ENCODE measurements at places on chromosomes 11 and 22. TPM values are rescaled to one million over a fixed set of nuclear protein-coding genes. Genes with fewer than 3 reads are reported as not detected.

DNA sequence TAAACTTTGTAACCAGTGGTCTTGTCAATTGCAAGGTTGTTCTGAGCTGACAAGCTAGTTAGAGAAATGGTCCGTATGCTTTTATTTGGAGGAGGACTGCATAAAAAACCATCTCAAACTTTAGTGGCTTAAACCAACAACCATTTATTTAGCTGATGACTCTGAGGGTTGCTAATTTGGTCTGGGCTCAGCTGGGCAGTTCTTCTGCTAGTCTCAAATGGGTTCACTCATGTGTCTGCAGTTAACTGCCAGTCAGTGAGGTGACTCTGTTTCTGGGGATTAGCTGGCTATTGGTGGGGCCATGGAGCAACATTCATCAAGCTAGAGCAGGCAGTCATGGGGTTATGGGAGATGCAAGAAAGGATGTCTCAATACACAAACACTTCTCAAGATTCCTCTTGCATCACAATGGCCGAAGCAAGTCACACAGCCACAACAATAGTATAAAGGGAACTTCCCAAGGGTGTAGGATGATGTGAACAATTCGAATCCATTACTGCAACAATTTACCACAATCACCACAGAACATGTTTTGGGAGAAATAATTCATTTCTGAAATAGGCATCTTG lies 521.9 kb downstream of the INSC start:
- DNase-seq = no peak

DNA sequence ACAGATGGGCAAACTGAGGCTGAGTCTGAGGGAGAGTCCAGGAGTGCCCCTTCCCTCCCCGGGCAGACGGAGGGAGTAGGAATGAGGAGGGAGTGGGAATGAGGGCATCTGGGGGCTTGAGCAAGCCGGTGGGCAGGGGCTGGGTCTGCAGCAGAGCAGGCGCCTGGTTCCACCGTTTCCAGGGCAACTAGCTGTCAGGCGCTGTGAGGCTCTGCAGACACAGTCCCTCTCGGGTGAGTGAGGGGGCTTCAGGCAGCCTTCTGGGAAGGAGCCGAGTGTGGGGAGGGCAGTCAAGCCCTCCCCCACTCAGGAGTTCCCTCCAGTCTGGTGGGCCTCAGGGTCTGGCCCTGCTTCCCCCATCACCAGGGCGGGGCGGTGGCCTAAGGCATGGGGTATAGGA lies 19.0 kb downstream of the TMEM258 start:
- DNase-seq = peak; percentile 70

DNA sequence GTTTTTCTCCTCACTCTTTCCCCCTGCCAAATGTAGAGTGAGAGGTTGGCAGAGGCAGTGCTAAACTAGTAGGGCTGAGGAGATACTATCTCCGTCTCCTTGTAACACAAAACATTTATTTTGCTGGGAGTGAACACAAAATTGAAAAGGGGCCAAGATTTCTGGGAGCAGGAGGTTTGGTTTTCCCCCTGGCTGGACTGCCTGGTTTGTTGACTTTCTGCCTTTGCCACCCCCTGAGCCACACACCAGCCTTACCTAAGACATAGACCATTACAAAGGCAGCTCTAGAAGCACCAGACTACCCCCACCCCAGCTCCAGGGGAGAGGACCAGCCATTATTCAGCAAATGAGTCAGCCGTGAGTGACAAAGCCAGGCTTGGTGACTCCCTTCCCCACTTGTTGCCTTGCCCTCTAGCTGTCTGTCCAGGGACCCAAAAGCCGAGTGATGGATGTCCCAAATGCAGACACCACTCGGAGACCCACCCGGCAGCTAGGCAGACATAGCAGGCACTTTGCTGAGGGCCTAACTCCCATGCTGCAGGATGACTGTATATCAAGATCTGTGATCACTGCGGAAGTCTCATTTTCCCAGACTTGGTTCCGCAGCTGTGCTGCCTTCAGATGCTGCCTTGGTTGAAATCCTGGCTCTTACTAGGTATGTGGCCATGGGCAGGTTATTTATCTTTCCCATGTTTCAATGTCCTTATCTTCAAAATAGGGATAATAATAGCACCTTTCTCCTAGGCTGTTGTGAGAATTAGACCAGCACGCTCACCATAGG lies 17.7 kb upstream of the CDON start:
- no peak for DNase-seq

GRCh38 chr11:86414032-86414431 lies 39.3 kb downstream of the CCDC81 start:
- DNase-seq = no peak

DNA sequence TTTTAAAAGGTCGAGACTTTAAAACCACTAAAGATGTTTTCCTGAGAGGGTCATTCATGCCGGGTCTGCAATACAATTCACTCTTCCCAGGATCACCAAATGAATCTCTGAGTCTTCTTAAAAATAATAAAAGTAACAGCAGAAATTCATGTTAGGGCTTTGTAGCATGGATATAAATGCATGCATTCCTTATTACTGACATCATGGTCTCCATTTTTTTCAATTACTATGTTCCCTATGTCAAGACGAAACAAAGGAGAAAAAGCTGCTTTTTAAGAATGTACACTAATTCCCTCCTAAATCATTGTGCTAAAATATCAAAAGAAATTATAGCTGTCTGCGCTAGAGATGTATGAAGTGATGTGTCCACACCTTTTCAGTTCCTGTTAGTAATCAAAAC lies 789.9 kb upstream of the LRRC4C start:
- DNase-seq = no peak

GRCh38 chr11:13602844-13603243 lies 65.6 kb upstream of the FAR1 start:
- peak; percentile 13 for DNase-seq

GRCh38 chr11:7534042-7534378 lies 20.2 kb downstream of the PPFIBP2 start:
- DNase-seq = no peak

DNA sequence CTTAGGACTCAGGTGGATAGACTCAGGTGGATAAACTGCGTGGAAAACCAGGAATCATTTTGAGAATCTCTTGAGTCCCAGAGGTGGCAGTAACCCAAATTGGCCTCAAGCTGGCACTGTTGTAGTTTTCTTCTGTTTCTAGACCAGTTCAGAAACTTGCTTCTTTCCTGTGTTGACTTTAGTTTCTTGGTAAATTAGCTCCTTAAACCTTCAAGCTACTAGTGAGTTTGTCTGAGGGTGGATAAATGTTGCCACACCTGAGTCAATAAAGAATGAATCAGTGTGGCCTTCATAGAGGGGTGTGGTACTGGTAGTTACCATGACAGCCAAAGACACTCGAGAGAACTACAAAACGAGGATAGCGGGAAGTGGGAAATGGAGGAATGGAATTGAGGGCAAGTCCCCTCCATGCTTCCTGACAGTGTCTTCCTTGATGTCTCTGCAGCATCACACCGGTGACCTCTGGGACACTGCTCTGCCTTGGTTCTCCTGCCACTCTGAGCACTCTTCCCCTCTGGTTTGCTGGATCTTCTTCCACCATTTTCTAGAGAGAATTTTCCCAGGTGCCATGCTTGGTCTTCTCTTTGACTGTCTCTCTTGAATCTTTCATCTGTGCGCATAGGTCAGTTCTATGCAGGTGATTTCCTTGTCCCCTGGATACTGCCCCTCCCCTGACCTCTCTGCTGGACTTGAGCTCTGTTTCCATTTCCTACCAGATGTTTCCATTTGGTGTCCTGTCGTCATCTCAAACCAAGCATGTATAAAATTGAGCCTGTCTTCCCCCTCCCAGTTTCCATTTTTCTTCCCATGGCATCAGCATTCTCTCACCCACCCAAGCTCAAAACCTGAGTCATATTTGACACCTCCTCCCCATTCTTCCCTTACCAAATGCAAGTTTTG lies 7.2 kb downstream of the POLD4 start:
- DNase-seq = peak; percentile 57

DNA sequence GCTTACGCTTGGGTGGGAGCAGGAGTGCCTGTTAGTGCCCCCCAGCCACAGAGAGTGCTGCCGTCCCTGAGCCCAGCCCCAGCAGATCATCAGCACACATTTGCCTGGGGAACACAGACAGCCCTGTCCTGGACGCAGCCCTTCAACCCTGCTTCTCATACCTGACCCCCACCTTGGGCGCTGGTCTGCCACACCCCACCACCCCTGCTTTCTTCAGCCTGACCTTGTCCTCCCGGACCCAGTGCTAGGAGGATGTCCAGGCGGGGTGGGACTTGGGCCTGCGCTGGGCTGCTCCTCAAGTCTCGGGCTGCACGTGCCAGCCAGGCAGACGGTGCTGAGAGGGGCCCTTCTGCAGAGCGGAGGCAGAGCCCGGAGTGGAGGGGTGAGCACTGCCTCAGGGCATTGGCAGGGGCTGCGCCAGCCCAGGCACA lies 119.2 kb downstream of the KCNQ1OT1 start:
- peak; percentile 35 for DNase-seq

DNA sequence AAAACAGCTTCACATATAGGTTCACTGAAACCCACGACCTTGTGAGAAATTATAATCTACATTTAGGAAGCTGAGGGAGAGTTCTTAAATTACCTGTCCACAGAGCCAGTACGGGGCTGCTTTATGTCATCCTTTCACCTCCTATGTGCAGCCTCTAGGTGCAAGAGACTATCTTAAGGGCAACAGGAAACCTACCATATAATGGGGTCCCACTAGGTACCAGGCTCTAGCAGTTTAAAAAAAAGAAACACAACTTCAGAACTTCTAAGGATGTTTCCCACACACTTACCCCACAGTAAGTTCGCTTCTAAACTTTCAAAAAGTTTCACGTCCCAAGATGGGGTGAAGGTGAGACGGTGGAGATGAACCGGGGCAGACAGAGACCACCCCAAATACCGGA lies 573 bp downstream of the STK33 start:
- no peak for DNase-seq

GRCh38 chr11:75437966-75438659 lies 5.1 kb upstream of the KLHL35 start:
- no peak for DNase-seq

DNA sequence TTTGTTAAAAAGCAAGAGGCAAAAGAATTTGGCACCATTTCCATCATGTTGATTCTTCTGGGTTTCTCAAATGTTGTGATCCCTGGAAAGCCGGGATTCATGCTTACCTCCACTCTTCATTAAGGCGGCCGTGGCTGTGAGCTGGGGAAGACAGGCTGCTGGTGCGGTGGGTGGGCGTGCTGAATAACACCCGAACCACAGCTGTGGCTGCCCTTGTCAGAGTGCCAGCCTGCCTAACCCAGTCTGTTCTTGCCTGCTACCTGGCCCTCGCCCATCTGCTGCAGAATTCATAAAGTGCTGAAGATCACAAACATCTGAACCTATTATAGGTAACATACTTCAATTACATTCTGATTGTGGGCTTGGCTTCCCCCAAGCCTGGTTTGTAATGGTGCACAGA lies 95.8 kb upstream of the RCN1 start:
- no peak for DNase-seq

DNA sequence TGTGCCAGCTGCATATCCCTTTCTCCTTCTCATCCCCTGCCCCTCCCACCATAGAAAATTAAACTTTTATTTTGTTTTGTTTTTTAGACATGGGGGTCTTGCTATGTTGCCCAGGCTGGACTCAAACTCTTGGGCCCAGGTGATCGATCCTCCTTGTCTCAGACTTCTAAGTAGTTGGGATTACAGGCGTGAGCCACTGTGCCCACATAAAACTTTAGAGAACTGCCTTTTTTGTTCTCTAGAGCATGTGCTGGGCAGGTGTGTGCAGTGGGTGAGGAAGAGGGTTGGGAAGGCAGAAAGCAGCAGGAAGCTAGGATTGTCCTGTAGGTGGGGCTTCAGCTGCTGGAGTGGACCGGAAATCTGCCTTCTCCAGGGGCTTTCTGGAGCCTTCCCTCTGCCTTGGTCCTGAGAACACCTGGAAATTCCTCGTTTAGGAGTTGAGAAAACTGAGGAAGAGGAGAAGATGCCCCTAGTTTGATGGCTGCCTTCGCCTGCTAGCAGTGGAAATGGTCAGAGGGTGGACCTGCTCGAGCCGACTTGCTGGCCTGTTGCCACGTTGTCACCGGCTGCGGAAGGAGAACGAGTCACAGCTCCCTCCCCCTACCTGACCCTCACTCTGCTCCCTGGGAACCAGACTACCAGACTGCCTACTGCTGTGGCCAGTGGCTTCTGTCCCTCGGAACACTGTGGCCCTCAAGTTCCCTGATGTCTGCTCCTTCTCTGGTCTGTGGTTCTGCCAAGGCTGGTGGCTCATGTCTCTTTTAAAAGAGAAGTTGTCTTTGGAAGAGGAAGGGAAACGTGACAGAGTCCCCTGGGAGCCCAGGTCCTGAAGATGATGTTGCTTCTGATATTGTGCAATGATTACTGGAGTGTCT lies 4.0 kb downstream of the ST14 start:
- no peak for DNase-seq

DNA sequence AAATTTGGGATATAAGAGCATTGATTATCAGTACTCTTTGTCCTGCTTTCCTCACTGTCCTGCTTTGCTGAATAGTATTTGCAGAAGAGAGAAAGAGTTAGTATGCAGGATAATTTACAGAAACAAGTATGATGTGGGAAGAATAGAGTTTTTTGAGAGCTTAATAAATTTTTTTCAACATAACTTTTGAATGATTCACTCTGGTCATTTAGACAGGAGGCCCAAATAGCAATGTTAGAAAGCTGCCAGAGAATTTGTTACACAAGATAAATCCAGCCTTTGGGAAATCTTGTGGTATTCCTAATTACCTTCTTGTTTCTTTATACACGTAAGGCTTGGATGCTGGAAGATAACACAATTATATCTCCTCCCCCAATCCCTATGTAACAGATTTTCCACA lies 484.6 kb downstream of the CNTN5 start:
- DNase-seq = no peak

- peak; percentile 21 for DNase-seq
Measured at GRCh38 chr11:119193626-119194025, 8.4 kb downstream of the NHERF4 start.

GRCh38 chr11:79309407-79309806 lies 131.4 kb downstream of the TENM4 start:
- no peak for DNase-seq

DNA sequence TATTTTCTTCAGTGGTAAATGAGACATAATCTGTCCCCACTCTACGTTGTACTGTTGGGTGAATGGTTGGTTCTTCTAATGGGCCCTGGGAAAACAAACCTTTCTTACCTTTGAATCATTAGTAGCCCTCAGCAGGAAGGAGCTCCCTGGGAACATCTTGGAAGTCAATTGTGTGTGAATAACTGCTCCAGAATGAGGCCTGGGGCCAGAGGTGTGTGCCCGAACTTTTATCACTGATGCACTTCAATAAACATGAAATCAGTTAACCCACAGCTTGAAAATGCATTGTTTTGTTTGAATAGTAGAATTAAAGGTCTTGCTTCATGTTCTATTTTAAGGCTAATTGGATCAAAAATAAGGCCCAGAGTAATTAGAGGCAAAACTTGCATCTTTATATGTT lies 67.1 kb downstream of the NAV2 start:
- DNase-seq = no peak

Gene NPAS4
- not detected for total RNA-seq

Gene SCUBE2
- 1.4 TPM for total RNA-seq

Gene APOA4
- total RNA-seq = not detected

Gene SHISAL1
- total RNA-seq = 1.3 TPM

Gene ARHGAP20
- total RNA-seq = 0.07 TPM

Gene C22orf42
- total RNA-seq = not detected

Gene PDE3B
- total RNA-seq = 6.6 TPM

Gene OR51E2
- not detected for total RNA-seq

Gene BDNF
- 2.9 TPM for total RNA-seq

Gene OR4D5
- total RNA-seq = not detected

Gene BEST1
- 0.30 TPM for total RNA-seq
